Body of pancreas (tissue), 4 donors: ENCODE measurements at places on chromosomes 4 and X. TPM values are rescaled to one million over a fixed set of nuclear protein-coding genes. Genes with fewer than 3 reads are reported as not detected.

- no peak for DNase-seq
Measured at GRCh38 chrX:40773809-40774208, 38.5 kb upstream of the MED14 start.

DNA sequence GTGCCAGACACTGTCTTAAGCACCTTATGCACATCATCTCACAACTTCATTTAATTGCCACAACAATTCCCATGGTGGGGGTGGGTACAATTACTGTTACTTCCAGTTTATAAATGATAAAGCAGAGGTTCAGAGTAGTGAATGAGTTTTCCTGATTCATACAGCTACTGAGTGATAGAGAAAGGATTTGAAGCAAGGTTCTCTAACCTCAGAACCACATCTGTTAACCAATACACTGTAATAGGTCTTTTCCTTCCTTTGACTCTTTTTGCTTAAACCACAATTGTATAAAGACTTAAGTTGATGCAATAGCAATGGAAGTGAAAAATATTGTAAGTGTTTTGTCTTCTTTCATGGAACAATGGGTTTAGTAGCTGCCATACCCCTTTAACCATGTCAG lies 43.5 kb upstream of the PAK3 start:
- no peak for DNase-seq

- DNase-seq, result no peak
Measured at GRCh38 chrX:97471071-97471470, 587.4 kb downstream of the RPA4 start.

DNA sequence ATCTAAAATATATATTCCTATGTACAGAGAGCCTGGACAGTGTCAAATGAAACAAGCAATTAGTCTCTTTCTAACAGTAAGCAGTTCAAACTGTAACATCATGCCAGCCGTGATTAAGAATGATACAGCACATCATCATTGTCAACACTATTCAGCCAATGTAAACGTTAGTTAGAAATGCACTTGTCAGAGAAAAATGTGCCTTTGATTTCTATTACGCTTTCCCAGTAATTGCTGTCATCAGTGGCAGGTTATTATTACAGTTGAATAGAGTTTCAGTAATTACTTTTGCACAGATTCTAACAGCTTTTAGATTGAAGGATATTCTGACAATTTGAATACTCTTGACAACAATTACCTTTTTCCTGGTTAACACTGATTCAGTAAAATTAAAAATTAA lies 1007.1 kb downstream of the SH3BGRL start:
- no peak for DNase-seq

DNA sequence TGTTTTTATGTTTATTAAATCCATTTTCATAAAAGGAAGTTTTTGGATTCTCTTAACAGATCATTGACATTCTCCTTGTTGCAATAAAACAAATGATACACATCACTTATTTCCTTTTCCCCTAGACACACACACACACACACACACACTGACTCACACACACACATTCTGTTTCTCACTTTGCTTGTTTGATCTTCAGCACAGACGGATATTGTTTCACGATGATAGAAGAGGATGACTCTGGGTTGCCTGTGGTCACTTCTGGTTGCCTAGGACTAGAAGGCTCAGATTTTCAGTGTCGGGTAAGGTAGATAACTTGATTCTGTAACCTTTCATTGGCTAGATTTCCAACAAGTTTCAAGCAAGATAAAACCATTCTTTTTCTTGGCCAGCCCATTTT lies 356.8 kb downstream of the BMPR1B start:
- no peak for DNase-seq

GRCh38 chr4:40842318-40842717 lies 92.6 kb downstream of the NSUN7 start:
- DNase-seq, result no peak

DNA sequence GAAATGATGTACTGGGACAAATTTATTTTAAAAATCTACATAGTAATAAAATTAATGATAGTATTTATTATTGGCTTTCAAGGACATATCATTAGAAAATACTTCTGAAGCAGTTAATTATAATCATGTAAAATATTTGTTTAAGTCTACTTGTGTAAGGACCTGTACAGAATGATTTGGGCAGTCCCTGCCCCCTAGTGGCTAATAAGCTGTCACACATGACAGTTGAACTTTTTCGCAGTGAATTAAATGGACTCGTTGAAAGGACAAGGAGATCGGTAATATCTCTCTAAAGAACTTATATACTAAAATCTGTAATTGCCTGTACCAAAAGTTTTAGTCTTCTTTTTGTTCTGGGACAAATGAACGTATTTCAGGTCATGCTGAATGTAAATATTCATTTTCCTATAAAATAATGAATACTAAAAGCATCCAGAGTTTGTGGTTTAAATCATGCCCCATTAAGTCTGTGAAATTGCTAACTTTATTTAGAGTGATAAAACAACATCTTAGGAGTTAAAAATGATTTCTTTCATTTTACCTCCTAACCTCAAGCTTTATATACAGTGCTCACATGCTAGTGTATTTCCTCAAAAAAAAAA lies 13.6 kb downstream of the EXOC1 start:
- peak; percentile 22 for DNase-seq

- no peak for DNase-seq
Measured at GRCh38 chr4:109760682-109761081, 30.8 kb upstream of the PLA2G12A start.

- DNase-seq, result peak; percentile 58
Measured at GRCh38 chrX:81120936-81121371, 80.8 kb downstream of the HMGN5 start.

DNA sequence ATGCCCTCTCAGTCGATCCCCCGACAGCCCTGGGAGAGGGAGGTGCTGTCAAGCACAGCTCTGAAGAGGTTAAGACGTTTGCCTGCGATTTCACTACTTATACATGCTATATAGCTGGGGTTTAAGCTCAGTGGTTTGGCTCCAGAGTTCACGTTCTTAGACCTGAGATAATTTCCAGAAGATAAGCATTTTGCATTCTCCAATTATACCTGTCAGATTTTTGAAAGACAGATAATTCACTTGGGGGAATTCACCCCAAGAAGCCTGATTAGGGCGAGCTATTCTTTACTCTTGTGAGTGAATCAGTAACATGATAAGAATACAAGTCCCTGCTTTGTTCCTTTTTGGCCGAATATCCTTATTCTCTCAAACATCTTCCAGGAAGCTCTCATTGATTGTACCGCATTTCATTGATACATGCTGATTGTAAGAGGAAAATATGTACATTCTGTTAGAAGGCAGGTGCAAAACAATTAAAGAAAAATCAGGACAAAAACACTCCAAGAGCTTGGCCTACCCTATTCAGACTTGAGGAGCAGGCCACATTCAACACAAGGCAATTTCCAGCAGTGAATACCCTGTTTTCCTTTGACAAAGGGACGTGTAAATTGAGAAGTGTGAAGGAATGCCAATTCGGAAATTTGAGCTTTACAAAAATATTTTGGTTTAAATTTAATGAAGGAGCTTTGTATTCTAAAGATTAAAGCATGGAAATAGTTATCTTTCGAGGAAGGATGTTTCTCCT lies 30.2 kb downstream of the TENM3 start:
- no peak for DNase-seq

GRCh38 chr4:101419336-101420135 lies 72.2 kb upstream of the PPP3CA start:
- DNase-seq, result no peak

- DNase-seq, result peak; percentile 71
Measured at GRCh38 chr4:101169044-101170014, 178.0 kb downstream of the PPP3CA start.

DNA sequence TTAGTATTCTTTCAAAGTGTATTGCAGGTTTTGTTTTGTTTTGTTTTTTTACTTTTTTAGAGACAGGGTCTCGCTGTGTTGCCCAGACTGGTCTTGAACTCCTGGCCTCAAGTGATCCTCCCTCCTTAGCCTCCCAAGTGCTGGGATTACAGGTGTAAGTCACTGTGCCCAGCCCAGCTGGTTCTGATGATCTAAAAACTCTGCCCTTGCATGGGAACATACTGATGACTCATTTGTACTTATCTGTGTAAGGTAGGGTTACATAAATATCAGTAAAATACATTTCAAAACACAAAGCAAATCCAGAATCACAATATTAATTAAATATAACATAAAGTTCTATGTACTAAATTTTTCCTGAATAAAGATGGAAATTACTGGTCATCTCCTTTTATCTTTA lies 7.4 kb upstream of the SLC9B1 start:
- DNase-seq, result no peak

DNA sequence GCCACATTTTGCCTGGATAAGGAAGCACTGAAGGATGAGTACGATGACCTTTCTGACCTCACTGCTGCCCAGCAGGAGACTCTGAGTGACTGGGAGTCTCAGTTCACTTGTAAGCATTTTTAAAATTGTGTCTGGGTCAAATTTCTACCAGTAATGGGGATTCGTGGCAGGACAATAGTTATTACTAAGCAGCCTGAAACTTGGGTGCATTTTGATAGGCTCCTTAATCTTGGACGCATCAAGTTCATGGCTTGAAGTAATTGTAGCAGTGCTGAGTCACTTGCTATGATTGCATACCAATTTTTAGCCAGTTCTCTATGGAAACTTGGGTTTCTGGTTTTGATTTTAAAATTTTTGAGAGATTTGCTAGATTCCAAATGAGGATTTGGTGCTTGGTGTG lies 4.3 kb downstream of the PGRMC1 start:
- DNase-seq, result no peak

DNA sequence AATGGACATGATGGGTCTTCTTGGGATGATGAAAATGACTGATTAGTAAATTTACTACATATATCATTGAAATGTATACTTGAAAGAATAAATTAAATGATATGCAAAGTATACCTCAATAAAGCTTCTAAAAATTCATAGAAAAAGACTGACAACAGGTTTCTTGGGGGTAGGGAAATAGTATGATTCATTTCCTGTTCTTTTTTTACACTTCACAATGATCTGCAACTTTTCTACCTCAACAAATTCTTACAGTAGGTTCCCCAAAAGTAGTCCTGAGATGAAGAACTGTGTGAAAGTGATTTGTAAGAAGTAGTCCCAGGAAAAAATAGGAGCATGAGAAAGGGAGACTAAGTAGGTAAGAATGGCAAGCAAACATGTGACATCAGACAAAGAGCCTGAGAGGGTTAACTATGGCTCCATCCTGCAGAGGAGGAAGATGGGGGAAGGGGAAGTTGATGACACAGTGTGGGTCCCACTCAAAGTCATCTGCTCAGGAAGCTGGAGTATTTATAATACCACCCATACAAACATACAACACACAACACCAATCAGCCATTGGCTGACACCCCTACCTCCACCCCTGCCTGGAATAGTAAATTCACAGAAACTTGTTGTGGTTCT lies 73.9 kb downstream of the ARHGAP6 start:
- DNase-seq, result no peak

DNA sequence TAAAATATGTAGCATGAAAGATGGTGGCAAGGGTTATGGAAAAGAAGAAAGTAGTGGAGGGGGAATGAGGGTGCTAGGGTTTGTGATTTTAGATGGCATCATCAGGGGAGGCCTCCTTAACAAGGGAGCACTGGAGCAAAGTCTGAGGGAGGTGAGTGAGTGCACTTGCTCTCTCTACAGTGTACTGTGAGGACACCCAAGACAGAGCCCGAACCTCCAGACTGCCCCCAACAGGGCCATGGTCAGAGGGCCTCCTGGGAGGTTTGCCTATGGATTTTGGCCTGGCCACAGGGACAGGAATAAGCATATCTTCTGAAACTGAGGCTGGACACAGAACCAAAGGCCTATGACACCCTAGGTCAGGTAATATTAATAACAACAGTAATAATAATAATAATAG lies 21.4 kb upstream of the PJA1 start:
- no peak for DNase-seq

DNA sequence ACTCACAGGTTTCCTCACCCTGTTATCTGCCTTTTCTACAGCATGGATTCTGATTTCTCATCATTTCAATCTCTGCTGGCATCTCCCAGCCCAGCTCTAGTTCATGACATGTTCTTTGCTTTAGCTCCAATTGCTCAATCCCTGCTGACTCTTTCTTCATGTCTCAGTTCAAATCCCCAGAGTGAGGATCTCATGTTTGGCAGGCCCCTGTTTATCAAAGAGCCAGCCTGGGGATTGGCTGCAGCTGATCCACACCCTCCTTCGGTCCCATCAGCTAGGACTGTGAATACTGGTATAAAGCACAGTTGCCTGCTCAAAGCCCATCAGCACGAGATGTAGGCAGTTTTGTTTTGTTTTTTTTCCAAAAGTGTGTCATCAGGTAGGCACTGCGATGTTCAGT lies 14.4 kb upstream of the CC2D2A start:
- peak; percentile 14 for DNase-seq

- no peak for DNase-seq
Measured at GRCh38 chrX:120774606-120775005, 101.1 kb downstream of the CT47B1 start.

GRCh38 chrX:56726605-56727004 lies 2.4 kb upstream of the NBDY start:
- DNase-seq, result peak; percentile 9

Gene ANAPC10
- total RNA-seq, result 10.9 TPM

Gene NAP1L2
- total RNA-seq, result 3.4 TPM

Gene CITED1
- total RNA-seq, result not detected

Gene TRMT44
- 13.2 TPM for total RNA-seq

Gene CXCL3
- not detected for total RNA-seq

Gene PTTG2
- total RNA-seq, result 1.3 TPM

Gene PRDM8
- 5.9 TPM for total RNA-seq

Gene MAGEE2
- not detected for total RNA-seq

Gene PDCL2
- total RNA-seq, result not detected

Gene BEND4
- total RNA-seq, result not detected

Gene MID1
- 4.9 TPM for total RNA-seq

Gene SLBP
- total RNA-seq, result 26.2 TPM

Gene SOX3
- not detected for total RNA-seq
